ENCODE measurements at places on chromosomes 3 and 15.

DNA sequence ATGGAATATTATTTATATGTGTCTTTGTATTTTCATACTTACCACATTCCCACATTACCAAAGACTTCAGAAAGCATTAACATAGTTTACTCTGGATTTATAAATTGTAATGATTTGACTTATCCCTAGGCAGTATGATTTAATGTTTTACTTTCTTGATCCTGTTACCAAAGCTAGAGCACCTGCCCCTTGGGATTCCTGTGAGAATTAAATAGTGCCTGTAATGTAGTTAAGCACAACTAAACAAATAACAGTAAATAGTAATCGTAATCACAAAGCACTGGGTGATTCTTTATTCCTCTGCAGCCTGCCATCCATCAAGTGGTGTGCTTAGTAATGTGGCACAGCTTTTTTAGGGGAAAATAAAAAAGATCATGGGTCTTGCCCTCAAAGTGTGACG lies 39.1 kb downstream of the ATP2C1 start:
- DNase-seq: no peak

GRCh38 chr3:158492685-158493084 lies 78.3 kb upstream of the MLF1 start:
- DNase-seq: no peak

DNA sequence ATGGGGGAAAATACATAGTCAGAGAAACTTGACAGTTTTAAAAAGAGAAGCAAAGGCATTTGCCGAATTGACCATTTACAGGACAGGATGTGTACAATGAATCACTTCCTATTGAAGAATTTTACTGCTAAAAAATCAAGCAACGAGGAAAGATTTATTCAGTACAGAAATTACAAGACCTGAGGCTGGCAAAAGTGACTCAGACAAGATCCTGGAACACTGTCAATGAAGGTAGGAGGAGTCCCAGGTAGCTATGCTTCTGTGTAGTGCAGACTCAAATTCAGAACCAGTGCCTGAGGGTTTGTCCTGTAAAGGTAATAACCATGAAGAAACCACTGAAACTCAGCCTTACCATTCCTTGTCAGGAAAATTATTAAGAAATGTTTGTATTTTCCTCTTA lies 120.9 kb downstream of the ZMAT3 start:
- no peak for DNase-seq

GRCh38 chr3:50123394-50124051 lies 31.6 kb upstream of the SEMA3F start:
- DNase-seq: no peak

DNA sequence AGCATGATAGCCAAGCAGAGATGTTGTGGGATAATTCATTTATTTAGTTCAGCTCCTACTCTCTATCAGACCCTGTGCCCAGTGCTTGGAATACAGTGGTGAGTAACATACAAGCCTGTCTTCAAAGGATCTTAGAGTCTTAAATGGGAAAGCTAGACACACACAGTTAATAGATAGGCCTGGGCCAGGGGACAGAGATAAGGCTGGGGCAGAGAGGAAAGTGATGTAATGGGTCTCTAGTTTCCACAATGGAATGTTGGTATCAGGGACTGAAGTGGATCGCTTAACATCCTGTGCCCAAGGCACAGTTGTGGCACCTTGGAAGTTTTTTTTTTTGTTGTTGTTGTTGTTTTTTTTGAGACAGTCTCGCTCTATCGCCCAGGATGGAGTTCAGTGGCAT lies 79.9 kb upstream of the POLG start:
- DNase-seq: no peak

DNA sequence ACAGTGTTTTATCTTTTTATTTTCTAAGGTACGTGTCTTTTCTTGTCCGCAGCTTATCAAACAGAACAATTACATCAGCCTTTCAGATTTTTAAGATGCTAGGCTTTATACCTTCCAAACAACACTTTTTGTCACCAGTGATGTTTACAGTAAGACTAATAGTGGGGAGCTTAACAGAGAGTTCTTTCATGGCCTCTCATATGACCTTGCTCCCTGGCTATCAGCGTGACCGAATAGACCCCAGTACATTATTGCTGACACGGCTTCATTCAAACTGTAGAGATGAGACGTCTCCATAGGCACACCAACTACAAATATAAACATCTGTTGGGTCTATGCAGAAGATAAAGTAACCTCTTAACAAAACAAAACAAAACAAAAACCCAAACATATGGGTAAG lies 477.6 kb upstream of the KCNMB2 start:
- DNase-seq: no peak

GRCh38 chr15:77418391-77418965 lies 1.4 kb downstream of the PEAK1 start:
- no peak for DNase-seq

Data from esophagus squamous epithelium (tissue), 5 donors.